Esophagus muscularis mucosa (tissue), 4 donors: ENCODE measurements at places on chromosomes 2 and 18. TPM values are rescaled to one million over a fixed set of nuclear protein-coding genes. Genes with fewer than 3 reads are reported as not detected.

- DNase-seq, result no peak
Observed at GRCh38 chr2:234333168-234334130, 163.4 kb downstream of the ARL4C start.

NEURL3 gene
- total RNA-seq, result not detected

DNA sequence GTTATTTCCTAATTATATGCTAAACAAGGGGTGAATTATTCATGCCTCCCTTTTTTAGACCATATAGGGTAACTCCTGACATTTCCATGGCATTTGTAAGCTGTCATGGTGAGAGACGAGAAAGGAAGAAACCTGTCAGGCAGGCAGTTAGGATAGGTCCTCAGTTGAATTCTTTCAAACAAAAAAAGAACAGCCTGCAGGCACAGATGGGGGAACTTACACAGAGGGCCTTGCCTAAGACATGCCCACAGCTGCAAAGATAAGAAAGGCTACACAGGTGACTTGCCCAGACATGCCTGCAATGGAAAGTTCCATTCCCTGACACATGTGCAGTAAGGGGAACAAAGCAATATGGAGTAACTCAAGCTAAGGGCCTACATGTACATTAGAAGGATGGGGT is 128.1 kb downstream of the TMEM163 start:
- no peak for DNase-seq

DNA sequence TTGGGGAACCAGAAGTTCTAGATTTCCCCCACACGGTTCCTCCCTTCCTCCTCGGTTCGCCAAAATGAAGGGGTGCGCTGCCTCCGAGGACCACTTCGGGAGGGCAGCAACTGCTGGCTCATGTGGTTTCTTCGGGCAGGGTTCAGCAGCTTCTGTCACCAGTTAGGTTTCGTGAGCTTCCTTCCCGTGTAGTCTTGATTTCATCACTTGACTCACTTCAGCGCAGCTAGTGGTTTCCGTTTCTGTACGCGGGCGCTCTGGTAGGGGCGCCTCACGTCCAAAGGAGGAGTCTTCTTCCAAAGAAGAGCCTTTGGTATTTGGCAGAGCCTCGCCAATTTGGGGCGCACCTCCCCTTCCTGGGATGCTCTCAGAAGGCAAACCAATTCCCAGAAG is 485 bp upstream of the GALNT3 start:
- DNase-seq, result no peak

GRCh38 chr18:48200631-48201336 is 208.4 kb downstream of the ZBTB7C start:
- DNase-seq, result no peak

VSNL1 gene
- total RNA-seq, result 4.6 TPM

GRCh38 chr2:222877556-222878300 is 16.9 kb downstream of the ACSL3 start:
- no peak for DNase-seq

DNA sequence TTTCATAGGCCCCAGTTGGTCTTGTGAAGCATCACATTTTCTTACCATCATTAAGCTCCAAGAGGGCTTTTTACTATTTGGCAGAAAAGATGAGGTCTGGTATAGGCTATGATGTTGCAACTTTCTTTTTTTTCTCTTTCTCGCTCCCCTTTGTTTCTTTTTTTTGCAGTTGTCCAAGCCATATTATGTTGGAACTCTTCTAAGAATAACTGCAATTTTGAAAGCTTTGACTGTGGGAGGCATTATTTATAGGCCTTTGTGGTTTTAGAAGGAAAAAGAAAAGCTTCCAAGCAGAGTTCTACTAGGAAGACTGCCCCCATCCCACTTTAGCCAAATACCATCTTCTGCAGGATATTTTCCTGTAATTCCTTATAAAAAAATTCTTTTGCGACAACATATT is 571.6 kb downstream of the ARHGAP15 start:
- DNase-seq, result no peak

DNA sequence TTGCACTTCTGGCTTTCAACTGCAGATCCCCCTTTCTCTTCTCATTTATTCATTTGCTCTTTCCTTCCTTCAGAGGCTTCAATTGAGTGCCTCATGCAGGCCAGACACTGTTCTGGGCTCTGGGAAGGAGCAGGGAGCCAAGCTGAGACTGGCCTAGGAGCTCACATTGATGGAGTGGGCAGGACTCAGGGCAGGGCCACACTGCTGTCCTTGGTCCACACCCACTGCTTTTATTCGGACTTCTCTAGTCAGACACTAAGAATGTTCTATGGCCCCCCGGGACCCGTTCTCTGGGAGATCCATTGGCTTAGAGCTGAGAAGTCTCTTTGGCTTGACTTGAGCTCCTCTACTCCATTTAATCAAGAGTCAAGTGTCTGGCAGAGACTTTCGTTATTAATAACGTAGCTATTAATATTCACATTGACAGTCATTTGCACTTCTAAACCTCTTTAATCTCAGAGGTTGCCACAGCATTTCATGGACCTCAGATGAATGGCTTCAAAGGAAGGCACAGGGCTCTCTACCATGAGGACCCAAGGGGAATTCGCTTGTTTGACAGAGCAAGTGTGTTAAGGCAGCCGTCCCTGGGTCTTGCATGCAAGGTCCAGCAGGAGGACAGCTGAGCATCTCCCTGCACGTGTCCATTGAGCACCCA is 20.1 kb downstream of the SH3RF3 start:
- DNase-seq, result no peak
